GM23248 (cell line): ENCODE measurements at places on chromosomes 5 and 9. TPM values are rescaled to one million over a fixed set of nuclear protein-coding genes. Genes with fewer than 3 reads are reported as not detected.

Gene IL13
- not detected in 2 replicates for total RNA-seq

Gene OLFM1
- 17.0 and 18.6 TPM in 2 replicates for total RNA-seq

Gene TTC16
- total RNA-seq: not detected in 2 replicates

Gene ECM2
- 4.5 and 5.4 TPM in 2 replicates for total RNA-seq

Gene ADCY2
- total RNA-seq: not detected in 2 replicates

Gene SLIT3
- 49.4 and 61.9 TPM in 2 replicates for total RNA-seq

Gene SHOC1
- not detected in 2 replicates for total RNA-seq

Gene GAPT
- total RNA-seq: not detected in 2 replicates

Gene MRNIP
- 17.3 and 23.0 TPM in 2 replicates for total RNA-seq

Gene TLR4
- 11.9 and 13.8 TPM in 2 replicates for total RNA-seq

Gene ESM1
- 25.5 and 26.1 TPM in 2 replicates for total RNA-seq

Gene LCN6
- total RNA-seq: not detected in 2 replicates

Gene RACK1
- 2,598 and 3,224 TPM in 2 replicates for total RNA-seq

Gene GLDC
- 0.11 TPM in 1 of 2 replicates, not detected in the other for total RNA-seq

Gene TERT
- total RNA-seq: not detected in 2 replicates

Gene NAIP
- 3.4 and 6.3 TPM in 2 replicates for total RNA-seq

Gene DIPK1B
- total RNA-seq: not detected in 2 replicates

Gene PCDHB9
- total RNA-seq: 1.5 and 2.5 TPM in 2 replicates

Gene SLC23A1
- total RNA-seq: not detected in 2 replicates

Gene PCDHA1
- not detected in 2 replicates for total RNA-seq

Gene ADRB2
- total RNA-seq: 0.65 TPM in 1 of 2 replicates, not detected in the other

Gene SPACA9
- total RNA-seq: 2.3 and 6.2 TPM in 2 replicates

Gene FOXD4L6
- total RNA-seq: 0.22 TPM in 1 of 2 replicates, not detected in the other

Gene ALAD
- 9.7 and 13.7 TPM in 2 replicates for total RNA-seq

Gene SLC2A6
- total RNA-seq: 10.1 and 12.0 TPM in 2 replicates

Gene CDH6
- 3.3 and 7.2 TPM in 2 replicates for total RNA-seq

Gene EPB41L4A
- 0.11 and 1.8 TPM in 2 replicates for total RNA-seq

Gene LHX3
- not detected in 2 replicates for total RNA-seq

Gene SV2C
- not detected in 2 replicates for total RNA-seq

Gene GRM6
- not detected in 2 replicates for total RNA-seq

Gene MED27
- 21.4 and 35.4 TPM in 2 replicates for total RNA-seq

Gene WNT8A
- not detected in 2 replicates for total RNA-seq
